ENCODE measurements at places on chromosomes 12 and 14.

DNA sequence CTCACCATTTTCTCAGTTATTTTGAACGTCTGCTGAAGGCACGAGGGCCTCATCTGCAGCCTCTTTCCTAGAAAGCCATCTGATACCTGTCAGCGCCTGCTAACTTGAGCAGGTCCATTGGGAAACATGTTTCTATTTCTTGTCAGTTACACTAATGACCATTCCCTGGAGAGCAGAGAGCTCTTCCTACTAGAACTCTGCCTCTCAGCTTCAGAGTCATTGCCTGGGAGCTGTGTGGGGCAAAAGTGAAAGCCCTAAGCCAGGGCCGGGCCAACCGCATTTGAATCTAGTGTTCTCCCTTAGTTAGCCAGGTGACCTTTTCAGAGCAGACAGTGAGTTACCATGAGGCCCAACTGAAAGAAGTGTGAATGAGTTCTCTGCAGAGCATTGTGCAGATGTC is 135.8 kb downstream of the EML1 start:
- DNase-seq = no peak

- no peak for DNase-seq
These were observed 13.2 kb downstream of the TRIM9 start for GRCh38 chr14:51081712-51082111.

- DNase-seq = no peak
These were observed 2.3 kb upstream of the MDM2 start for GRCh38 chr12:68805592-68806120.

DNA sequence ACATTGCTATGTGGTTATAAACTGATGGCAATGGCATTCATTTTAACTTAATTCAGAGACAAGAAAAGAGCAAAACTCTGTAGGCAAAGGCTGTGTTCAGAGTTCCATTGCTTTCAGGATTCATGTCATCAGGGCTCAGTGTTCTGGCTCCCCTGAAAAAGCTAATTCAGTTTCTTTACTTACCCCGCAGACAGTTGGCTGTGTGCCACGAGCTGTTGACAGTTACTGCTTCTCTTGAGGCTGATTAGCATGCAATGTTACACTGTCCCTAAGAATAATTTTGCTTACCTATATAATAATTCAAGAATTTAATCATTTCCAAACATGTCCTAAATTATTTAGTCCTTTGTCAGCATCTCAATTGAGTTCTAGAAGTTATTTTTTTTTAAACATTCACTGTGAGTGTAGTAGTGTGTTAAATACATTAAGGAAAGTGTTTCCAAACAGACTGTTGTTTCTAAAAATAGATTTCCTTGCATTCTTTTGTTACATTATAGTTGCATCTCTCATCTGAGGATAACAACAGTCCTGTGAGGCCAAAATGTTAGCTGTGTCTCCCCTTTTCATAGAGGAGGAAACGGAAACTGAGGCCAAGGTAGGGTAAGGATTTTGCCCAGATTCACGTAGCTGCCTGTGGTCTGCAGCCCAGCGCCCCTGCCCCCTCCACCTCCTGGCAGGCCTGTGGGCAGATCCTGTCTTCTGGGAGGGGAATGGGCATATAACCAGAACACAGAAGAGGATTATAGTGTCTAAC is 98.6 kb downstream of the PELI2 start:
- DNase-seq = no peak

GRCh38 chr12:41527062-41527461 is 338.9 kb downstream of the PDZRN4 start:
- DNase-seq = no peak

GRCh38 chr14:61269321-61270083 is 11.6 kb downstream of the TMEM30B start:
- peak; percentile 4 for DNase-seq

GRCh38 chr12:1666685-1667162 is 24.1 kb upstream of the ADIPOR2 start:
- no peak for DNase-seq

DNA sequence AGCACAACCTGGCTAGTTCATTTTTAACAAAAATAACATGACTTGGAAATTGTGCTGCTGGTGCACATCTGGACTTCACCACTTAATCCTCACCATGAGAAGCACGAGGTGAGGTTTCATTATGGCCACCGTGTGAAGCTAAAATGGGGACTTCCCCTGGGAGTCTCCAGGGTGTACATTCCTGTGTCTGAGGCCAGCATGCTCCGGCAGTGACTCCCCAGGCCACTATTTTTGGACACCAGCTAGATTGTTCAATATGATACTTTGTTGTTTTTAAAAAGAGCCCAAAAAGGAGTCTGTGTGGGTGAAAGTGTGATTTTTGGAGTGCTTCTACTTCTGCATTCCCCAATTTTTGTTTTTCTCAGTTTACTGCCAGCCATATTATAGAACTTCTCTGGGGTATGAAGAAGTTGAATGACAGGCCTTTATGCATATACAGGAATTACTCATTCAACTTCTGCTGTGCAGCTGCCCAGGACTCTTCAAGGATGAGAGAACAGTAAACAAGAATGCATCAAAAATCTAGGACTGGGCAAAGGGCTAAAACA is 16.9 kb upstream of the AICDA start:
- DNase-seq = no peak

- DNase-seq = no peak
These were observed 22.7 kb upstream of the CORO1C start for GRCh38 chr12:108753976-108754375.

DNA sequence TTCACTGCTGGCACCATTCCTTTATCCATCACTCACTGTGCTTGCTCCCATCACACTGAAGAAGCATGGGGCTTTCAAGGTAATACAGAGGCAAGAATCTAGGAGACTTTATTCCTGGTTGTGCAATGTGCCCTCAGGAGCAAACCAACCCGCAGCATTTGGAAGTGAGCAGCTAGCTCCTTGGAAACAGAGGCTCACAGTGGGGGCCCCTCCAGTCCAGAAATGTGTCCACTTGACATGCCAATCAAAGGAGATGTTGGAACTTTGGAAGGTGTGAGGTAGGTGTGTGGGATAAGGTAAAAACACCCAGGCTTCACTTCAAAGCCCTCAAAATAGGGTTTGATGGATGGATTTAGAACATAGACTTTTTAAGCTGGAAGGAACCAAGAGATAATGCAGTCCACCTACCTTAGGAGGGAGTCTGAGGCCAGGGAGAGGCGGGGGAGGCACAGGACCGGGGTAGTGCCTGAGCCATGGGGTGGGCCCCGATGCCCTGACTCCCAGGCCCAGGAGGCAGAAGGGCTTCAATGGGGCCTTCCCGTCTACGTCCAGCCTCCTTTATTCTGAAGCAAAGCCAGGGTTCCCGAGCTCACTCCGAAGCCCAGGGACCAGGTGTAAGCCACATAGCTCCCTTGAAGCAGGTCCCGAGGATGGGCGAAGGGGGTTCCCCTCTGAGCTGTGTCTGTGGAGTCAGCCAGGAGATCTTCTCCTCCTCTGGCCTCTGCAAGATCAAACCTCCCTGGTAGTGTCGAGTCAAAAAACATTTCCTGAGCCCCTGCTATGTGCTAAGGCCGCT is 17.6 kb upstream of the BCL11B start:
- DNase-seq = no peak

DNA sequence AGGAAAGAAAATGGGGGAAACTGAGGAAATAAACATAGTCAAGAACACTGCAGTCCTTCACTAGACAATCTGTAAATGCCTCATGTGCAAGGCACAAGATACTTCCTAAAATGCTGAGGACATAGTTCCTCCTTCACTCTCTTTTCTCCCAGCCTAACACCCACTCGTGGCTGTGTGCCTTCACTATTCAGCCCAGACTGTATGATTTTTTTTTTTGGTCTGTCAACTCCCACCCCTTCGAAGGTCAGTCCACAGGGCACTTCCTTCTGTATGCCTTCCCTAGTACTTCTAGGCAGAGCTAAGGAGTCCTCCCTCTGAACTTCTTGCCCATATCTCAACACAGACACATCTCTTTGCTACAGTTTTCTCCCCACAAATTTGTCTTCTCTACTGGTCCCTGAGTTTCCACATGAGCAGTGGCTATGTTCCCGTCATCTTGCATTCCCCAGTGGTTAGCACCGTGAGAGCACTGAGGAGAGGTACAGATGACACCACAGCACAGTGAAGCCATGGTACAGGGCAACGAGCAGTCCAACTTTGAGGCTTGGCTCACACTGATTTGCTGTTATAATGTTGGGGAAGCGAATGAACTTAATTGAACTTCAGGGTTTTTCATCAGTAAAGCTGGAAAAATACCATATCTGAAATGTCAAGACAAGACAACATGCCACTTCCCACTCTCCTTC is 24.1 kb upstream of the SYCP3 start:
- no peak for DNase-seq

DNA sequence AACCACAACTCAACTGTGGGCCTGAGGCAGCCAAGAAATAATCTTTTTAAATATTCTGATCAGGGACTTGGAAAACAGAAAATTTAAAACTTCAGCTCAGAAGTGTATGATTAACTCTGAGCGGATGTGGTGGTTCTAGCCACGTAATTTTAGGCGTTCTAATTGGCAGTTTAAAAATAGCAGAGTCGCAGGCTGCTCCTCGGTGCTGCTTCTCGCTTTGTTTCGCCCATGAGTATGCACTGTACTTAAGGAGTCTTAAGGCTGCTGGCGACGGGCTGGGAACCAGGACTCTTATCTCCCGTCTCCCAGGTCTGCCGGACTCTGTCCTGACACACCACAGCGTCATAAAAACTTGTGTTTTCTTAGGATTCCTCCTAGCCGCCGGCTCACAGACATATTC is 113.4 kb upstream of the PELI2 start:
- no peak for DNase-seq

DNA sequence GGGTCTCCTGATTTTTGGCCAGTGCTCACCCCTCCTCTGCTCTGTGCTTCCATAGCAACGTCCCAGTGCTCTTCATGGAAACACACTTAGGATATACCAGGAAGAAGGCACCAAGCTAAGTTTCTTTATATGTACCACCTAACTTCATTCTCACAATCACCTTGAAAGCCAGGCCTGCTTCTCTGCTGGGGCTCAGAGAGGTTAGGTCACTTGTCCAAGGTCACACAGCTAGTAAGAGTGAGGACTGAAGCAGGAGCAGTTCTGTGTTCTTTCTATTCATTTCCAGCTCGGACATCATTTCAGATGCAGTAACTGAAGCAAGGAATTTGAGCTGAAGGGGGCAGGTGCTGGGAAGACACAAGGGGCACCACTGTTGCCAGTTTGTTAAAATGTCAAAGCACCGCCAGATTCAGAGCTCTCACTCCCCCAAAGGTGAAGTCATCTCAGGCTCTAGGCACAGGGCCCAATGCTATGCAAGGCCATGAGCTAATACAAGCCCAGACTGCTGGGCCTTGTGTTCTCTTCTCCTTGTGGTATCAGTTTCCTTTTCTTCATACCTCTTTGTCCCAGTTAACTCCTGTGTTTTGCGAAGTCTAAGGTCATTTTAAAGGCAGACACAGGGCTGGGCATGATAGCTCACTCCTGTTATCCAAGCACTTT is 19.7 kb upstream of the YY1 start:
- no peak for DNase-seq

DNA sequence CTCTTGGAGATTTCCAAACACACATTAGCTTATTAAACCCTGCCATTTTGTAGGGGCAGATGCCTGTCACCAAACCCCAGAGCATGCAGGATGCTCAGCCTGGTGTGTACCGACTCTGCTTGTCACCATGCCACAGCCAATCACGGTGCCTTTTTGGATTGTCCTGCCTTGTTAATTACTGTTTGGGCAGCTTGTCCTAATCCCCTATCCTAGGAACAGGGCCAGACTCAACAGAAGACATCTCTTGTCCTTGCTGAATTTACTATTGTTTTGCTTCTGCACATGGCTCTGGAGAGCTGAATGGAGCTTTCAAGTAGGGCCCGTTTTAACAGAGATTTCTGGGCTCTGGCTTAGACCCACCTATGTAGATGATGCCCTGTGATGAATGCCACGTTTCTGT is 388.5 kb downstream of the AACS start:
- DNase-seq = no peak

DNA sequence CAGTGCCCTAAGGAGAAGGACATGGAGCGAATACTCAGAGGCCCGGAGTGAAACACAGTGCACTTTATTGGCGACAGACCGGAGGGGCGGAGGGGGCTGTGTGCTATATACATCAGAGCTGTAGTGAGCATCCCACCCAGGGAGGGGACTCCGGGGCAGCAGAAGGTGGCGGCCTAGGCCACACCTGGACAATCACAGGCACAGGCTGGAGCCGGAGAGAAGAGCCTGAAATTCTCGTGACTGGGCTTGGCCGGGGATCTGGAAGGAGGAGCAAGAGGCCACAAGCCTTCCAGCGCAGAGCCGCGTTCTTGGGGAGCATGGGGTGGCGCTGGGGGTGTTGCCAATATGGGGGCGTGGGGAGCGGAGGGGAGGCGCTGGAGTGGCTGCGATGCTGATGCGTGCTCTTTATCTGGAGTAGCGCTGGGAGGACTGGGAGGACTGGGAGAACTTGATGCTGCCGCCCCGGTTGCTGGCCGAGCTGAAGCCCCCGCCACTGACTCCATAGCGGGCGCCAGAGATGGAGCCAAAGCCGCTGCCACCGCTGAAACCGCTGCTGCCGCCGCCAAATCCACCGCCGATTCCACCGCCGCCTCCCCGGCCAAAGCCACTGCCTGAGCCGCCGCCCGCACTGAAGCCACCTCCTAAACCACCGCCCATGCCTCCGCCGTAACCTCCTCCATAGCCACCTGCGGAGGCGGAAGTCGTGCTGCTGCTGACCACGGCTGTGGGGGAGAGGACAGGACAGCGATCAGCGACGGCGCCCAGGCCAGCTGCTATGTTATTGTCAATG is 6.1 kb downstream of the KRT3 start:
- DNase-seq = peak; percentile 18

DNA sequence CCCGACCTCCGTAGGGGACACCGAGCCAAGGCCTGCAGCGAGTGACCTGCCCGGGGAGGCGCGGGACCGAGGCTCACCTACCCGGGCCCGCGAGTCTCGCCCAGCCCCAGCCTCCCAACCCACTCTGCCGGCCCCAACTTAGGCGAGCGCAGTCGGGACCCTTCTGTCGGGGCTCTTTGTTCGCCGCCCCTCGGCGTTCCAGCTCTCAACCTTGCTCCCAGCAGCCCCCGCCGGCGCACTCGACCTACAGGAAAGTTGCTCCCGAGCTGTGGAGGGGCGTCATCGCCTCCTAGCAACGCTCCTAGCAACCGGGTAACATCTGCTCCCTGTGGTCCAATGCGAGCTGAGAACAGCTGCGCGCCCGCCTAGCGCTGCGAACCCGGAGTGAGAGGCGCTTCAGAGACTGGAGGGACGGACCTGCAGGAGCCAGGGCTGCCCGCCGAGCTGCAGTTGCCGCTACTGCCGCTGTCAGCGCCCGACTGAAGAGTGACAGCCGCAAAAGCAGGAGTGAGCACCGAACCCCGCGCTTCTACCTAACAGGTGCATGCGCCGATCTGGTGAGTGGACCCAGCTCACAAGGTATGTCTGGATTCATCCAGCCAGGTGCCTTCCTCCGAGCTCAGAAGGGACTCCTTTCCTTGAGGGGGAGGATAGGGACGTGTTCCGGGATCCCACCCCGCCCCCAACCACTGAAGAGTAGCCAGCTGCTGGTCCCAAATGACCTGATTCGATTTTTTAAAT is 355.0 kb downstream of the SNAPC1 start:
- no peak for DNase-seq

GRCh38 chr14:55638665-55639064 is 58.7 kb downstream of the KTN1 start:
- no peak for DNase-seq

GRCh38 chr12:49470986-49471385 is 67.8 kb upstream of the KCNH3 start:
- no peak for DNase-seq

Measured in HL-60 (cell line).